Posterior vena cava (tissue), 2 donors: ENCODE measurements at places on chromosomes 7 and 10. TPM values are rescaled to one million over a fixed set of nuclear protein-coding genes. Genes with fewer than 3 reads are reported as not detected.

- no peak for DNase-seq
Measured at GRCh38 chr7:120360918-120361317, 87.9 kb downstream of the KCND2 start.

- DNase-seq: no peak
Measured at GRCh38 chr10:15361131-15361530, 10.0 kb downstream of the FAM171A1 start.

DNA sequence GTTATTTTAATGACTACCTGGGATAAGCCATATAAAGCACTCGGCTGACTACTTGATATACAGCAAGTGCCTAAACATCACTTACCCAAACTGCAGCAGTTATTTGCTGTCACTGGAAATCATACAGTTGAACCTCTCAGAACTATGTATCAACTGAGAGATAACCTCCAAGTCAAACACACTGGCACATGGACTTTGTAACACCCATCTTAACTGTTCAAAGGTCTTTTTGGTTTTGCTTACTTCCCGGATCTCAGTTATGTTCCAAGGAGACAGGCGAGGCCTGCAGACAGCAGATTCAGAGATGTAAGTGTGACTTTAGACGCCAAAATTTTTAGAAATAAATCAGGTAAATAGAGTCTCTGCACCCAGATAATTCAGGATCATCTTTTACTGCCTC lies 34.6 kb upstream of the DAGLB start:
- no peak for DNase-seq

DNA sequence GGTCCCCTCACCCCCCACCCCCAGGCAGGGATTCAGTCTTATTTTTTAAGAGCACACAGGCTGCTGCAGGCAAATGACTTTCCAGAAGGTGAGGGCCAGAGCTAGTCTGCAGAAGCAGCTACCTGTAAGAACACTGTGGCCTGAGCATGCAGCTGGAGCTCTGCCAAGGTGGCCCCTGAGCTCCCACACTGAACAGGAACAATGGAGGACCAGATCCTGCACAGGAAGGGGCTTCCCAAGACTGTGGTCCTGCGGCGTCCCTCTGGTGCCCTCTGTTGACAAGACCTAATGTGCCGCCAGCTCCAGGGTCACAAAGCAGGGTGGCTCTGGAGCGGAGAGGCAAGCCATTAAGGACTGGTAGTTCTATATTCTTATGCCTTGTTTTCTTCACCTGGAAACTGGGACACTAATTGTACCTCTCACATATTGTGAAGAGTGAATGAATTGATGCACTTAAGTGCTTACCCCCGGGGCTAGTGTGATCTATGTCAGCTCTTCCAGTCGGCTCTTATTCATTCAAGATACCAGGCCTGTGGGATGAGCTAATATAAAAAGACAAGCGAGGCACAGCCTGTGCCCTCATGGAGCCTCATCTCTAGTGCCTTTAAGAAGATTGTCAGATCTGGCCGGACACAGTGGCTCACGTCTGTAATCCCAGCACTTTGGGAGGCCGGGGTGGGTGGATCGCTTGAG lies 8.0 kb upstream of the BEND7 start:
- peak; percentile 82 for DNase-seq

DNA sequence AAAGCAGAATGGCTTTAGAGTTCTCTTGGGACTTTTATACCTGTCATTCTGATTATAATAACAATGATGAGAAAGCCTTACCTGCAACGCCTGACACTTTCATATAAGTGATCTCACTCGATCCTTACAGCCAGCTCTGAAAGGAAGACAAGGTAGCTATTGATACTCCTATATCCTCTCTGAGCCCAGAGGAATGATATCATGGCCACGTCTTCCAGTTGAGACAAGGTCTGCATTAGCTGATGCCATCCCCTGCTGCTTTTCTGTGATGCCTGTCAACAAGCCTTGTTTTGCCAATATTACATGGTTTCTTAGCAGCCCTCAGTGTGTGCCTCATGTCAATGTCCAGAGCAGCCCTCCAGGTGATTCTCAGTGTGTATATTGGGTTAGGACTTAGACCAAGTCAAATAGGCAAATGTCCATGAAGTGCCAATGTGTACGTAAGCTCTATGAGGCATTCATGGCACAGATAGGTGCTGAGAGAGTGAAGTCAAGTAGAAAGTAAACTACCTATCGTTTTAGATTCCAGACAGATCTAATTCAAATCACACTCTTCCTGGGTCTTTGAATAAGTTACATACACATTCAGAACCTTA lies 405.9 kb downstream of the ADRA2A start:
- DNase-seq: no peak

The DGKB gene
- 0.32 TPM for total RNA-seq

The SYT15 gene
- 5.9 TPM for total RNA-seq

The CRHR2 gene
- total RNA-seq: 0.10 TPM

DNA sequence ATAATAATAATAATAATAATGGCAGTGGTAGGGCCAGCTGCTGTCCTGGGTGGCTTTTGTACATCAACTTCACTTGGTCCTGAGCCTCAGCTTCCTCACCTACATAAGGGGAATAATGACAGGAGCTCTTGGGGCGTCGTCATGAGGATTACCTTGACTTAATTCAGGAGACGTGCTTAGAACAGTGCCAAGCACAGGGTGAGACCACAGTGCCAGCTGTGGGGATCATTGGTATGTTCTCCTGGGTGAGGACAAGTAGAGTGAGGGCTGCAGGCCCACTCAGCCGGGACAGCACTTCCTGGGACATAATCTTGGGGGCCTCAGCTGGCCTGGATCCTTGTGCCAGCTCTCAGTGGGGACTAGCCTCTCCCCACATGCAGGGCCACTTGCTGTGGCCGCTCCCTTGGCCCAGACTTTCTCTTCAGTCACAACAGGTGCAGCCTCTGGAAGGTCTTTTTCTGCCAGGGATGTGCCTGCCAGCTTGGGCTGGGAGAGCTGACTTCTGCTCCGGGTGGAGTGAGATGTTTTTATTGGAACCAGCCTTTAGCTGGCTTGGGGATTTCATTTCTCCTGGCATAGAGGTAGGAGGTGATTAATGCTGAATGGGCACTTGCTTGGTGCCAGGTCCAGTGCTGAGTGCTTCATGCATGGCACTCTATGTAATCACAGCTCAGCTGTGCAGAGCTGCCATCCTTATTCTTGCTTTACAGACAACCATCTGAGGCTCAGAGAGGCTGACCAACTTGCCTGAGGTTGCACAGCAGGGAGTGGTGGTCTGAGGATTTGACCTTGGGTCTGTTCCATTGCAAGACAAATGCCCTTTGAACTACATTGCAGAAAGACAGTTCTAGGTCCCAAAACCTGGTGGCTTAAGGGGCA lies 45.3 kb downstream of the TSPAN15 start:
- peak; percentile 34 for DNase-seq

The UCMA gene
- not detected for total RNA-seq

- no peak for DNase-seq
Measured at GRCh38 chr7:3673524-3673923, 372.5 kb downstream of the SDK1 start.

DNA sequence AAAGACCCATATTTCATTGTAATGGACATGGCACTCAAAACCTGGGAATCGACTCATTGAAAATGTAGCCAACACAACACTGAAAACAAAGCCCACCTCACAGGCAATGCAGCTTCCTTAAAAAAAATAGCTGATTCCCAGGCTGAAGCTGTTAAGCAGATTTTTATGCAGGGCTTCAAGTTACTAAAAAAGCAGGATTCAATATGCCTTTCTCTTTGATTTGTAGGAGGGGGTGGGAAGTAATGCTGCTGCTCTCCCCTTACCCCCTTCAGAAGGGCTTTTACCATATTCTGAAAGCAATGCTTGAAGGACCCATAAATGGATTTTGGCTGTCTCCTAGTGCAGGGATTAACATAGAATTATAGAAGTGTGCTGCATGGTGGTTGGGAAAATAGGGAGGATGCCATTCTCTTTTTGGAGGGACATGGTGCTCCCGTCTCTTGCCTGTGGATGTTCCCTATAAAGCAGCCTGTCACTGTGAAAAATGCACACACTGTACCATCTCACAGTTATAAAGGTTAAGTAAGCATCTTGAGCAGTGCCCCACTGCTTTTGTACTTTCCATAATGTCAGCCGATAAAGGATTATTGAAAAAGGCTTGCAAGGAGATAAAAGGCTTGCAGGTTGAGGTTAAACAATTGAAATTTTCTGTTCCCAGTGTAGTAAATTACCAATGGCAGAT lies 262.8 kb downstream of the AUTS2 start:
- DNase-seq: no peak

GRCh38 chr7:23680414-23681405 lies 711 bp downstream of the FAM221A start:
- DNase-seq: peak; percentile 83
